ENCODE measurements at places on chromosomes 2 and 18.
A peak's percentile ranks its signal among the peaks of the same experiment; 100 is the strongest.

- DNase-seq: no peak
These were observed 8.6 kb downstream of the ADD2 start for GRCh38 chr2:70759446-70759845.

GRCh38 chr18:3256693-3257626, 5.0 kb upstream of the MYL12B start:
- DNase-seq: no peak

DNA sequence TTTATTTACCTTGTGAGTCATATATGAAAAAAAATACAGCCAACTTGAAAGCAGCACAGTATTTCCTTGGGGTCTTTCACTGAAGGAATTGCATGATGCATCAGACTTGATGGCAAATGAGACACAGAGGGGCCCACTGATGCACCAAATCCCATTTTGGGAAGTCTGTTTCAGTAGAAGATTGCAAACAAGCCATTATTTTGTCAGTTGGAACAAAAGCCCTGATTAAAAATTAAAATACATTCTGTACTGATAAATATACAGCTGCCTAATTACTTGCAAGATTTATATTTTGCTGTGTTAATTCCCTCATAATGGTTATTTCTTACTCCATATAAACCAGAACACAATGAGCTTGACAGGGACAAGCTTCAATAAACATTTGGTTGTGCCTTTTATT, 370.4 kb downstream of the SUCLG1 start:
- DNase-seq: no peak

DNA sequence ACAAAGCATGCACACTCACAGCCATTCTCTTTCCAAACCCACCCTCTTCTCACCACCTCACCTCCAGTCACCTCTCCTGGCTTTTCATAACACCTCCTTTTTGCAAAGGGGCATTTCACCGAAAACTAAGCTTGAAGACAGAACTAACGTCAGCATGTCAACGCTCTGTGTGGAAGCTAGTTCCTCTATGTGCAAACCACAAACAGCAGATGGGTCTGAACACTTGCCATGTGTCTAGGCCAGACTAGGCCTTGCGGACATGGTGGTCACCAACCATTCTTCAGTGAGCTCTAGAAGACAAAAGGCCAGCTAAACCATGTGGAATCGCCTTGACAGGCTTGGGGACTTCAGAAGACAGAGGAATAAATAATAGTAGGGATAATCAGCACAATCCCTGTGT, 148.5 kb downstream of the TXNL1 start:
- no peak for DNase-seq

DNA sequence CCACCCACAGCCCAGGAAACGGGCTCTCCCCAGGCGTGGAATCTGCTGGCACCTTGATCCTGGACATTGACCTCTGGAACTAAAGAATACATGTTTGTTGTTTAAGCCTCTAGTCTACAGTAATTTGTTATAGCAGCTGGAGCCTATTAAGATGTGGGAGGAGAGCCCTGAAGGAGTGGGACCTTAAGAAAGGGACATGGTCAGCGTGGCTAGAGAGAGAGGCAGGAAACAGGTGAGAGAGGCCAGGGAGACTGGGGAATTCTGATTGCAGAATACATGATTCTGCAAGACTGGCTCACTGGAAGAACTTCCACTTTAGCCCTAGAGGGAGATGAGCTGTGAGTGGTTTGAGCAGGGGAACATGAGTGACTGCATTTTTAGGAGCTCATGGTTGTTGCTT, 83.2 kb downstream of the CD8B2 start:
- DNase-seq: no peak

- no peak for DNase-seq
These were observed 56.6 kb downstream of the GDF7 start for GRCh38 chr2:20723543-20723942.

- DNase-seq: no peak
These were observed 533.1 kb downstream of the RNF144A start for GRCh38 chr2:7450188-7450832.

- DNase-seq: no peak
These were observed 547 bp downstream of the SLC35F5 start for GRCh38 chr2:113755835-113756354.

- no peak for DNase-seq
These were observed 105.6 kb downstream of the CRIM1 start for GRCh38 chr2:36461039-36461681.

DNA sequence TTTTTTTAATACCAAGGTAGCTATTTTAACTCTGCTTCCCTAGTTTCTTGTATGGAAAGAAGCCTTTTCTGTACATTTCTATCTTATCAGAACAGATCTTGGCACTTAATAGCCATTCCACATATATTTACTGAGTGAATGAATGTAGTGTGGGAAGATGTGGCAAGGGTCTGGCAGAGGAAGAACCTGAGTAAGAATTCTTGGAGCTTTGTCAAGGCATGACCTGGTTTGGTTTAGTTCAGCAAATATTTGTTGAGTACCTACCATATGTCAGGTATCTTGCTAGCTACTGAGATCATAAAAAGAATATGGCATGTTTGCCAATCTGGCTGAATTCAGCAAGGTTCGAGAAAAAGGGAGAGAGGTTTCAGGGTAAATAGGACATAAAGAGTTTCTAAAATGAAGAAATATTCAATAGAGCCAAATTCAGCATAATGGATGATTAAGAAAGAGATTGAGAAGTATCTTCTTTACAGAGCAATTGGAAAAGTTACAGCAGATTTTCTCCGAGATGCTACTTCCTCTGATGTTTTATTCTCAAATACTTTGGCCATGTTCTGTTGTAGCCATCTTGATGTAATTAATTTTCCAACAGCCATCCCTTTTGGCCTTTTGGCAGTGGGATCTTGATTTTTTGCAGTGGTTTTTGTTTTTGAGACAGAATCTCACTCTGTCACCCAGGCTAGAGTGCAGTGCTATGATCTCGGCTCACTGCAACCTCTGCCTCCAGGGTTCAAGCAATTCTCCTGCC, 21.7 kb upstream of the MEP1B start:
- DNase-seq: no peak

- no peak for DNase-seq
These were observed 184.6 kb downstream of the ST6GAL2 start for GRCh38 chr2:106701203-106702022.

DNA sequence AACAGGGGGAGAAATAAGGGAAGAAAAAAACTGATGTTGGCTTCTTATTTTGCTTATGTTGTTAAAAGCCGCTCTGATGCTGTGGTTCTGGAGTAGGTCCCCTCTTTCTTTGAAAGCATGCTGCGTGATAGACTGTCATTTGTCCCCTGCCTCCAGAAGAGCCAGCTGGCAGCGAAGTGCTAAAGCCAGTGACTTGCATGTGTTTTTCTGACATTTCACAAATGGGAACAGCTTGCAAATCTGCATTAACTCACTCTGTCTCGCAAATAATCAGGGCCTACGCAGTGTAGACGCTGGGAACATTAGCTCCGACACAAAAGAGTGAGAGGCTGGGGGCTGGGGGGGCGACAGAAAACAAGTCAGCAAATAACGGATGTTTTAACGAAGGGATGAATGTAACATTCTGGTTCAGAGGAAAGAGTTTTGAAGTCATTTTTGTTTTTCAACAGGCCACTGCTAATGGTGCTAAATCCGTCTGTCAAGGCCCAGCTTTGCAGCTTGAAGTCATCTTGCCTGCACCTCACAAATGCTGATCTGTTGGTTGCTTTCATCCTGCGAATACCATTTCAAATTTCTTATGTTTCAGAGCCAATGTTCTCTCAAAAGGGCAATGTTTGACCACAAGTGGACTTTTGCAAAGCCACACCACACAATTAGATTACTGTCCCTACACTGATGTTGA, 68.8 kb upstream of the PIK3C3 start:
- no peak for DNase-seq

DNA sequence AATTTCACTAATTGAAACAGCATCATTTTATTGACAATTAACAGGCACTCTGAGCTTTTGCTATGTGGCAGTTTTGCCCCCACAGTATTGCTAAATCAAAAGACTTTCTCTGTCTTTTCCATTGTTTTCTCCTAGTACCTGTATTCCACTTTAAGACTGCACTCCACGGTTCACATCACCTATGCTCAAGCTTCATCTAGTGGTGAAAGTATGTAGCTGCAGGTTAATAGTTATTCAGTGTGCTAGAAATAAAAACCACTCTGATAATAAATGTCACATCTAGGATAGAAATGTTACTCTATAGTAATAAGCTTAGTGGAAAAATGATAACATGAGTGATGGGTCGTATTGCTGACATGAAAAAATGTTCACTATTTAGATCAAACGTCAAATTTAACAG, 24.6 kb downstream of the ARL6IP6 start:
- DNase-seq: no peak

DNA sequence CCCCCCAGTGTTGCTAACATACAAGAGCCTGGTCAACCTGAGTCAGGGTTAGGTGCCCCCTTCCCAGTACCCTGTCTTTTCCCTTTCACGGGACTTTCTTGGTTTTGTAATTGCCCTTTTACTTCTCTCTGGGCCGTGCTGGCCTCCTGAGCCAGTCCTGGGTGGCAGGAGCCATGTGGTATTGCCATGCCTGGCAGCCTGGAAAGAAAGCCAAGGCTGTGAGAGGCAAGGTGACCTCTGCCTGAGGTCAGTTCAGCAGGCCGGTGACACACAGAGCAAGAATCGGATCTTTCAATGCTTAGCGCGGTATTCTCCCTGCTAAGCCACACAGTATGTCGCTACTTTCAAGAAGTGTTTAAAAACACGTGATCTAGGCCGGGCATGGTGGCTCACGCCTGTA, 52.3 kb downstream of the C18orf63 start:
- DNase-seq: no peak

GRCh38 chr2:179226203-179226960, 38.2 kb downstream of the SESTD1 start:
- peak; percentile 2 for DNase-seq

GRCh38 chr2:46780801-46781445, 134.7 kb downstream of the MCFD2 start:
- no peak for DNase-seq

GRCh38 chr2:78417355-78417754, 608.1 kb upstream of the REG3G start:
- no peak for DNase-seq

GRCh38 chr18:11696451-11696850, 7.4 kb downstream of the GNAL start:
- no peak for DNase-seq

- DNase-seq: no peak
These were observed 141.5 kb upstream of the FIGN start for GRCh38 chr2:163877316-163877715.

- no peak for DNase-seq
These were observed 215.4 kb downstream of the ZBTB7C start for GRCh38 chr18:48193521-48194492.

DNA sequence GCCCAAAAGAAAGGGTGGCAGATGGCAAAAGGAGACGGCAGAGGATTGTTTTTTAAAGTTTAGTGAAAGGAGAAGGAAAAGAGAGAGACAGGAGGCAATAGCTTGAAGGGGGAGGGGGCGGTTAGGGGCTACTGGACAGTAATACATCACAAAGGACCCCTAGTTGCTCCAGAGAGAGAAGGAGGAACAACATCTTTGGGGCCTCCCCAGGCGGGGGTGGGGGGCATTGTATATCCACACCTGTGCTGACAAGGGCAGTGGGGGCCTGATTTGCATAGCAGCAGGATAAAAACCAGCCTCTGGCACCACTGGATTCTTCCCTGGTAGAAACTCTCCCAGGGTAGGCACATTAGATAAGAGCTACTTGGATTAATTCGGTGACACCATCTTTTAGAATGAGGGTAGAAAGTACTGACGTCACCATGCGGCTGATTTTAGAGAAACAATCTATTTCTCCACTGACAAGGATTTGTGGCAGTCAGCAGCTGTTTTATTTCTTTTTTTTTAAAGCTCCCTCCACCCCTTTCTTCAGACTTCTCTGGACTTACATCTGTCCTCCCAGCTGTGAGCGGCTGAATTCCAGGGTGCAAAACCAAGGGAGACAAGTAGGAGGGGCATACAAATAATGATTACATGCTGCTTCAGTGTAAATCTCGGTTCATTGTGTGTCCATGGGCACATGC, 199.8 kb upstream of the NRP2 start:
- no peak for DNase-seq

GRCh38 chr2:26613241-26614215, 27.6 kb downstream of the CIB4 start:
- no peak for DNase-seq

DNA sequence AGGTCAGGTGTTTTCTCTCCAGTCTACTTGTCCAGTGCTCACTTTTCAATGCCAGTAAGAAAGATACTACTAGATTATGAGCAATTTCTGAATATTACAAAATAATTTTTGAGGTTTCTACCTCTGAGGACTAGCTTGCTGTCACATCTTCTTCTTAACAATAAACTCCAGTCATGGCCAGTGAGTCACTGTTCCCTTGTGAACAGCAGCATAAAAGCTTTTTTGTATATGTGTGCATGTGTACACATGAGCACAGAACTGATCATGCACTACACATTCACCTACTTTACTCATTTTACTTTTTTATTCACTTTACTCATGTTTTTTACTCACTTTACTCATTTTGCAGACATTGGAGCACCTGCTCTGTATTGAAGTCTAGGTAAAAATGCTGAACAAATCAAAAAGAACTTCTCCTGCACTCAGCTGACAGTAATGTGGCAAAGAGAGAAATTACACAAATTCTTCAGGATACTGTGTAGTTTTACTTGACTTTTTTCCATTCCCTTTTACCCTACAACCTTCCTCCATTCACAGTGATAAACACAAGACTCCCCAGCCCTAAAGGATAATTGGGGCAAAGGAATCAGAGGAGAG, 28.0 kb downstream of the ST6GAL2 start:
- no peak for DNase-seq

DNA sequence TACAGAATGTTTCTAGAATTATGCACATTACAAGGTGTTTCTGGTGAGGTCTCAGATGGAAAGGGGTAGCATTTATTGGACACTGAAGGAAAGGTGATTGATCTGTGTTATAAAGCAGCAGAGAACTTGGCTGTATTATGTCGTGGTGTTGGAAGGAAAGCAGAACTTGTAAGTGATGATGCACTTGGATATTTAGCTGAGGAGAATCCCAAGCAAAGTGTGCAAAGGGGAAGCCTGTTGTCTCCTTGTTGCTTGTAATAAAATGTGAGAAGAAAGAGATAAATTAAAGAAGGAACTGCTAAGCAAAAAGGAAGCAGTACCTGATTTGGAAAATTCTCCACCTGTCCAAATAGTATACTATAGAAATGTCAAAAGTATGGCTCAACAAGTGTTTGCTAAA, 12.2 kb upstream of the SCYGR5 start:
- no peak for DNase-seq

GRCh38 chr18:47179520-47179919, 3.4 kb upstream of the IER3IP1 start:
- no peak for DNase-seq

DNA sequence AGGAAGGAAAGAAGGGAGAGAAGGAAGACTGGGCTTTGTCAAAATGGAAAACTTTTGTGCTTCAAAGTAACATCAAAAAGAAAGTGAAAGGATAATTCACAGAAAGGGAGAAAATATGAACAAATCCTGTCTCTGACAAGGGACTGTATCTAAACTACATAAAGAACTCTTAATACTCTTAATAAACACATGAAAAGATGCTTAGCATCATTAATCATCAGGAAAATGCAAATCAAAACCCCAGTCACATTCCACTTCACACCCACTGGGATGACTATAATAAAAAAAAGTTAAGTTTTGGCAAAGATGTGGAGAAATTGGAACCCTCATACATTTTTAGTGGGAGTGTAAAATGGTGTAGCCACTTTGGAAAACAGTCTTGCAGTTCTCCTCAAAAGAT, 11.8 kb upstream of the ZFP36L2 start:
- no peak for DNase-seq

- no peak for DNase-seq
These were observed 139.3 kb upstream of the CTDP1 start for GRCh38 chr18:79540161-79540903.

- no peak for DNase-seq
These were observed 16.3 kb downstream of the DPYSL5 start for GRCh38 chr2:26864226-26864625.

Data from amygdala (tissue), 56 donors.